Cardiac ventricle fibroblast (primary cell): ENCODE measurements at places on chromosomes 4 and X. TPM values are rescaled to one million over a fixed set of nuclear protein-coding genes. Genes with fewer than 3 reads are reported as not detected.

The RFC1 gene
- 21.5 and 24.7 TPM in 2 replicates for total RNA-seq

The MAGEE1 gene
- 2.1 and 3.2 TPM in 2 replicates for total RNA-seq

The JADE3 gene
- 3.1 and 5.9 TPM in 2 replicates for total RNA-seq

The UGT8 gene
- not detected in 2 replicates for total RNA-seq

The TSPYL2 gene
- total RNA-seq, result 14.5 and 15.4 TPM in 2 replicates

The MAGEA6 gene
- not detected in 2 replicates for total RNA-seq

The OFD1 gene
- total RNA-seq, result 4.6 and 4.9 TPM in 2 replicates

The GK2 gene
- total RNA-seq, result not detected in 2 replicates

The NAA10 gene
- total RNA-seq, result 46.2 and 49.9 TPM in 2 replicates

The PROM1 gene
- total RNA-seq, result not detected in 2 replicates

The SMIM10L2A gene
- total RNA-seq, result 0.54 and 0.75 TPM in 2 replicates

The PJA1 gene
- 16.2 and 22.2 TPM in 2 replicates for total RNA-seq

The VCX gene
- not detected in 2 replicates for total RNA-seq
